ENCODE measurements at places on chromosomes 12 and 14.

- peak; percentile 97 for DNase-seq
These were observed 21.0 kb upstream of the SNX6 start for GRCh38 chr14:34650786-34651584.

GRCh38 chr12:58633479-58633878 is 286.8 kb downstream of the LRIG3 start:
- DNase-seq = no peak

DNA sequence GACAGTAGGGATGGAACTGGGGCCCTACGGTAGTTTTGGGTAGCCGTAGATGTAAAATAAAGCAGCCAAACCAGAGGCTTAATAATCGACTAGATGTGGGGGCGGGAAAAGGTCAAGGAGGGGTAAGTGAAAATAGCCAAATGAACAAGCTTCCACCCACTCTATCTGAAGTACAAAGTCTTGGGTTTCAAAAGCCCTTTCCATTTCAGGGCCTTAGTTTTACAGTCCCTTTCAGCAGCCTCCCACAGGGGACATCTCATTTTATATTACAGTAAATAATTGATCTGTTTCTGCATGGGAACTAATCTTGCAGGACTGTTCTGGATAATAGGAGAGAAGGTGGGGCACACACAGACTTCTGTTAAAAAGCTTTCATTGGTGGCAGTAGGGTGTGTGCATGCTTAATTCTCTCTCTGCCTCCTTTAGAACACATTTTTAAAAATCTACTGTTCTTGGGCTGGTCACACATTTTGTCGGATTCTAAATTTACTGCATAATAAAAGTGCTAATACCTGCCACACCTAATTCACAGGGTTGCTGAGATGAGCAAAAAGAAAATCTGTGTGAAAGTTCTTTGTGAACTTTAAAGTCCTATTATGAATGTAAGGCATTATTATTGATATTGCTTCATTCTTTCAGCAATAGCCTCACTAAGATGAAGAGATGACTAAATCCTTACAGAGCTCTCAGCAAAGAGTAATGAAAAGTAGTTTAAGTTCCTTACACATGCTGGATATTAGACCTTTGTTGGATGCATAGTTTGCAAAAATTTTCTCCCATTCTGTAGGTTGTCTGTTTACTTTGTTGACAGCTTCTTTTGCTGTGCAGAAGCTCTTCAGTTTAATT is 104.6 kb downstream of the ITPR2 start:
- no peak for DNase-seq

GRCh38 chr12:103623716-103624115 is 36.6 kb downstream of the STAB2 start:
- DNase-seq = no peak

GRCh38 chr12:94284046-94284445 is 135.7 kb downstream of the PLXNC1 start:
- DNase-seq = no peak

DNA sequence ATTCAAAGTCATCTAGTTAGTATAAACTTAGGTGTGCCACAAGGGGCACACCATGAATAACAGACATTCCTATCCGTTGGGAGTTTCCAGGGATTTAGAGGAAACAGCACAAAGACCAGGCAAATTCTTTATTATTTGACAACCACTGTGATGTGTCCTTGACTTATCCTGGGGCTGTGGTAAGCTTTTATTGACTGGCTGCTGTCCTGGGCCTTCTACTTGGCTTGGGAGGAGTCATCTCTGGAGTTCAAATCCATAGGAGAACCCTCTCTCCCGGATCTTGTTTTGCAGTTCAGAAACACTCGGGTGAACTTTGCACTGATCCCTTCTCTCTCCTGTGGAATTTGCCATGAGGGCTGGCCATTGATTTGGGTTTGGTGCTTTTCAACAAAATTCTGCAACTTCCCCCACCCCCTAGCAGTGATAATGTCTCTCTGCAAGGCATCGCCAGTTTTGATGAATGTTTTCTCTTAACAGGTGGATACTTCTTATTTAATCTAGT is 136.3 kb downstream of the ADCK1 start:
- DNase-seq = no peak

Data from astrocyte of the cerebellum (primary cell).